ENCODE measurements at places on chromosomes 13 and 19.

GRCh38 chr13:113669231-113669754 lies 2.3 kb downstream of the GRK1 start:
- H3K4me1 ChIP-seq = peaks cover 3% of the 10 kb centered on the region
- no peaks in the 10 kb centered on the region for H3K27me3 ChIP-seq
- H3K27ac ChIP-seq = no peak overlapping the region
- H3K4me3 ChIP-seq = no peak overlapping the region

- DNase-seq = no peak
- H3K4me1 ChIP-seq = peaks cover 3% of the 10 kb centered on the region
- H3K36me3 ChIP-seq = no peaks in the 10 kb centered on the region
- no peak overlapping the region for H3K4me3 ChIP-seq
- no peak overlapping the region for H3K27ac ChIP-seq
- H3K27me3 ChIP-seq = no peaks in the 10 kb centered on the region
Observed at GRCh38 chr13:19795956-19796355, 13.2 kb upstream of the PSPC1 start.

GRCh38 chr13:103328899-103329298 lies 262.7 kb upstream of the SLC10A2 start:
- H3K27ac ChIP-seq = no peak overlapping the region
- H3K27me3 ChIP-seq = no peaks in the 10 kb centered on the region
- no peaks in the 10 kb centered on the region for H3K4me1 ChIP-seq
- no peak for DNase-seq
- H3K4me3 ChIP-seq = no peak overlapping the region

- no peak for DNase-seq
- H3K27me3 ChIP-seq = no peaks in the 10 kb centered on the region
- no peak overlapping the region for H3K27ac ChIP-seq
Observed at GRCh38 chr13:104160536-104160935, 1094.3 kb upstream of the SLC10A2 start.

DNA sequence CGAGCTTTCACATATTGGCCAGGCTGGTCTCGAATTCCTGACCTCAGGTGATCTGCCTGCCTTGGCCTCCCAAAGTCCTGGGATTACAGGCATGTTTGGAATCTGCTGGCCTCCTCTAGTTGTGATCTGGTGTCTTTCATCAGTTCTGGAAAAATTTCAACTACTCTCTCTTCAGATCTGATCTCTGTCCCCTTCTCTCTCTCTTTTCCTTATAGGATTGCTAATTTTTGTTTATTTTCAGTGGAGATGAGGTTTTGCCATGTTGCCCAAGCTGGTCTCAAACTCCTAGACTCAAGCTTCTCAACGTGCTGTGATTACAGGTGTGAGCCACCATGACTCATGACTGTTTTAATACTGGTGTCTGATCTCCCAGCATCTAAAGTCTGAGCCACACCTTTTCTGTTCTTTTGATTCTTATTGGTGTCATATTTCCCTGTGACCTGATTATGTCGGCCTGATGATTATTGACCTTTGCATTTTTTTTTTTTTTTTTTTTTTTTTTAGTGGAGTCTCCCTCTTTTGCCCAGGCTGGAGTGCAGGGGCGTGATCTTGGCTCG lies 10.4 kb upstream of the NANOS2 start:
- H3K27me3 ChIP-seq = peaks cover 7% of the 10 kb centered on the region
- no peak overlapping the region for H3K27ac ChIP-seq
- DNase-seq = no peak

- no peaks in the 10 kb centered on the region for H3K27me3 ChIP-seq
- peak overlapping the region; percentile 75 for H3K27ac ChIP-seq
- peak; percentile 52 for DNase-seq
- H3K36me3 ChIP-seq = peaks cover 47% of the 10 kb centered on the region
Observed at GRCh38 chr13:36965767-36966166, 33.4 kb downstream of the ALG5 start.

DNA sequence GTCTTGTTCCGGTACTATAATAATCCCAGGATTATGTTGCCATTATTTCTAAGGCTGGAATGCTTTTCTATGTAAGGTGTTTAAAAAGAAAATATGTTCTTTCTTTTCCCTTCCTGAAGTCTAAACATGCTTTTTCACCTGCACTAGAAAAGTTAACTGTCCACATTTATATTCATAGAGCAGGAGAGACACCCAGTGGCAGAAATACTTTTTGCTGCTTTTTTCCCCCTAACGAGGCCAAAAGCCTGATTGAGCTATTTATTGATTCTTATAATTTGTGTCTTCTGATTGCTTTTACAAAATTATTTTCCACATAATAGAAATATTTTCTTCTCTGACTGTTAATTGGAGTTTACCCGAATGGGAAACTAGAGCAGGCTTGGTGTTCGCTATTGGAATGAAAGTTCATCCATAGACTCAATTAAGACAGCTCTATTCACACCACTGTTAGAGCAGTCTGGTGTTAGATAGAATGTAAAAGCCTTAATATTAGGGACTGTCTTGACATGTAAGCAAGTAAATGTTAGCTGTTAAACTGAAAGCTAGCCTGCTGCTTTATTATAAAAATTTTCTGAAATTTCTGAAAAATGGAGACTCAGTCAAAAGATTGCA lies 15.8 kb downstream of the GPR180 start:
- no peak overlapping the region for H3K27ac ChIP-seq
- H3K4me1 ChIP-seq = peaks cover 13% of the 10 kb centered on the region
- H3K36me3 ChIP-seq = peaks cover 19% of the 10 kb centered on the region
- DNase-seq = peak; percentile 84
- H3K27me3 ChIP-seq = no peaks in the 10 kb centered on the region

- peak overlapping the region; percentile 86 for H3K27ac ChIP-seq
- DNase-seq = peak; percentile 61
- H3K36me3 ChIP-seq = peaks cover 9% of the 10 kb centered on the region
- H3K4me1 ChIP-seq = peaks cover 26% of the 10 kb centered on the region
- H3K4me3 ChIP-seq = peak overlapping the region; percentile 84
- no peaks in the 10 kb centered on the region for H3K27me3 ChIP-seq
Observed at GRCh38 chr19:48633148-48634035, 3.8 kb downstream of the DBP start.

DNA sequence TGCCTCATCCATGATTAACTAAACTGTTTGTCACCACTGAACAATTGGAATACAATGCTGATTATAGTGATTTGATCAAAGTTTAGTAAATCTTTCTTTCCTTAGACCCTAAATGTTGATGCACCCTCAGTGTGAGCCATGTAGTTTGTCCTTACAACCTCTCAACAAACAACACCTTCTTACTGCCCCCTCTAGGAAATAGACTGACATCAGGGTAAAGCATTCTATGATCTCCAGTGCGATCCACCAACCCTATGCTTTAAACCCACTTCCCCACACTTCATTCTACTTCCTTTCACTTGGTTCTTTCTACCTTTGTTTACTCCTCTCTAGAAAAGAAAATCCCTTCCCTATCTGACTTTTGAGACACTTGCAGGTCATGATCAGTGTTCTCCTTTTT lies 1842.5 kb upstream of the PRR20A start:
- no peaks in the 10 kb centered on the region for H3K36me3 ChIP-seq
- H3K27me3 ChIP-seq = no peaks in the 10 kb centered on the region
- H3K27ac ChIP-seq = no peak overlapping the region
- H3K4me1 ChIP-seq = no peaks in the 10 kb centered on the region

- no peak overlapping the region for H3K4me3 ChIP-seq
- H3K27me3 ChIP-seq = peaks cover 27% of the 10 kb centered on the region
- H3K27ac ChIP-seq = no peak overlapping the region
- no peaks in the 10 kb centered on the region for H3K36me3 ChIP-seq
- H3K4me1 ChIP-seq = no peaks in the 10 kb centered on the region
Observed at GRCh38 chr13:44921931-44922758, 67.1 kb downstream of the NUFIP1 start.

Measured in activated CD4-positive, alpha-beta T cell treated with anti-CD3 and anti-CD28 coated beads, Interleukin-2, amount 10 ng/mL, durations not matched to agents 24 days and 14 days (primary cell).